T-helper 1 cell (primary cell): ENCODE measurements at places on chromosomes 12 and 14.

GRCh38 chr14:101899263-101899662 is 65.1 kb upstream of the DYNC1H1 start:
- no peak for DNase-seq

GRCh38 chr14:21279783-21280182 is at the start of gene RPGRIP1:
RPGRIP1 (plus strand) TSS chr14:21280083; CDS start chr14:21287977, 7,894 bp downstream.
- no peak for DNase-seq

- no peak for DNase-seq
Observed at GRCh38 chr12:98417266-98417665, 98.1 kb upstream of the TMPO start.

GRCh38 chr14:98964171-98964570 is 307.8 kb downstream of the BCL11B start:
- no peak for DNase-seq

DNA sequence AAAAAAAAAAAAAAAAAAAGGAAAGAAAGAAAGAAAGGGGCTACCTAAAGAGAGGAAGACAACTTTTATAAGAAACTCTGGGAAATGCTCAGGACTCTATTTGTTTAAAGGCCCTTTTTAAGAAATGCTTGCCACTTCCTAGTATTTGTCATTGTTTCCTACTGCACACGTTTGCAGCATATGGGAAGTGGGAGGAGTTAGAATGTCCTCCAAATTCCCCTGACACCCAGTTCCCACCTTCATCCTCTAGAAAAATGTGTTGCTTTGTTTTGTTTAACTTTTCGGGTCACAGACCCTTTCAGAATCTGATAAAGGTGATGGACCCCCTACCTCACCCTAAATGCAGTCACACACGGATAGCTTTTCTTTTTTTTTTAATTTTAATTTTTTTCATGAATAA is 40.8 kb downstream of the NINJ2 start:
- DNase-seq, result no peak

DNA sequence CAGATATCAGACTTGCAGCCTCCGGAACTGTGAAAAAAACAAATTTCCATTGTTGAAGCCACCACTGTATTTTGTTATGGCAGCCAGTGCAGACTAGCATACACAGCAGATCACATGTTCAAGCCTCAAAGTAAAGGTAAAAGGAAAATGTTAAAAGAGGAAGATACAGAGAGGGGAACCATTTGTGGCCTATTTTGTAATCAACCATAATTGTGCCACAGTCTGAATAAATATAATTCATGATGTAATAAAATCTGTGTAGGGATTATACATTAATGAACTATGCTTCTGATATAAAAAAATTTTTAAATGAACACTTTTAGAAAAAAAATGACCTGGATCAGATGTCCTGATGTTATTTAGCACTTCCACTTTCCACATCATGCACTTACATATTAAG is 79.6 kb downstream of the SLC16A7 start:
- no peak for DNase-seq

DNA sequence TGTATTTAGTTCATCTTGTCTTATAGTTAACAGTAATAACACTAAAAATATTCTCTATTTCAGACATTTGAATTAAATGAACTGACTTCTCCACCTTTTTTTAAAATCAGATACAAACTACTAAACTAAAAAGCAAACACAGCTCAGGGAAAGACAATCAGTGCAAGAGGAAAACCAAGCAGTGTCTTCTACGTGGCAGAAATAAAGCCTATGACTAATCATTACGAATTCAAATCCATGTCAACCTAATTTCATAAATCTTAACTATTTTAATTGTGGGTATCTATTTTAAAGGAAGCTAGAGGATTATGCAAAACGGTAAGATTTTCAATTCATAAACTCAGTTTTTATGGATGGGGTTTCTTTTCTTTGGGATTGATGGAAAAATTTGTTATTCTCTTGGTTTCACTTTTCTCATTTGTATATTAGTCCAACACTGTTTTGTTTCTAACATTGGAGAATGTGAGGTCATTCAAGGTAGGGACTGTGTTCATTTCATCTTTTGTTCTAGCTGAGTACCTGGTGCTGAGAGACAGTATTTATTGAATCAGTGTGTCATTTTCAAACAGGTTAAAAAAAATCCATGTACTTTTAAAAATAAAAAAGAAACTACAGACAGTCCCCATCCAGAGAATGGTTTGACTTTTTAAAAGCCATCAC is 12.8 kb upstream of the PALS1 start:
- DNase-seq, result no peak

DNA sequence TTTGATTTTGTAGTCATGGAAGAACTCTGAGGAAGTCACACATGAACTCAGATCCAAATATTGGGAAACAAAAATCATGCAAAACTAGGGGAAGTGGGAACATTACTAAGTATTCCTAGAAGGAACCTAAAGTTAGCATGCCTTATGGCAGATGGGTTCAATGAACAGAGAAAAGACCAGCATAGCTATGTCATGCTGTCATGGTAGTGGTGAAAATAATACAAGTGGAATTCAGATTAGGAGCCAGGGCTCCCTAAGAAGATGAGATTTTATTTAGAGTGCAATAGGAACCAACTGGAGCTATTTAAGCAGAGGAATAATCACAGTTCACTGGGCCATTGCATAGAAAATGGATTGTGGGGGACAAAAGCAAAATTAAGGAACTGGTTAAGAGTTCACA is 134.0 kb downstream of the DIO2 start:
- DNase-seq, result no peak
